ENCODE measurements at places on chromosomes 11 and 22.

GRCh38 chr22:17371448-17371847 is 2.2 kb downstream of the CECR2 start:
- DNase-seq: no peak

DNA sequence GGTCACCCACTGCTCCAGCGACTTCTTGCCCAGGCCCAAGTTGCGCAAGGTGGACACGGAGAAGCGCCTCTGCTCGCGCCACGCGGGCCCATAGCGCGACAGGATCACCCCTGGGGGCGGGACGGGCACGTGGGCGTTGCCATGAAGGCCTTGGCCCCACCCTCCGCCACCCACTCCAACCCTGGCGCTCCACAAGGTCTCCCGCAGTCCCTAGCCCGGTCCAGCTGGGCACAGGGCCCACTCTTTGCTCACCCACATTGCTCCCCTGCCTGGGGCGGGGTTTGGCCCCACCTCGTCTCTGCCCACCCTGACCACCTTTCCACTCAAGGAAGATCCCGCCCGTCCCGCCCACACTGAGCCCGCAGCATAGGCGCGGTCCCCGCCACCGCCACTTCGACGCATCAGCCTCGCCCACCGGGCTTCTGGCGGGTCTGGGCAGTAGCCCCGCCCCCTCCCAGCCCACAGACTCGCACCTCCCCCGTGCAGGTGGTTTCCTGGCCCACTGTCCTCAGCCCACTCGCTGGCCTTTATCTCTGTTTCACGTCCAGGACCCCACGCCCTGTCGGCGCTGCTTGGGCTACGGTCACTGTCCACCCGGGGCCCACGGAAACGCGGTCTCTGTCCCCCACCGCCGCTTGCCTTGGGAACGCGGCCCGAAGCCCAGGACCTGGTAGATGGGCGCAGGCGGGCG is 12.3 kb upstream of the CYP2D6 start:
- DNase-seq: no peak

DNA sequence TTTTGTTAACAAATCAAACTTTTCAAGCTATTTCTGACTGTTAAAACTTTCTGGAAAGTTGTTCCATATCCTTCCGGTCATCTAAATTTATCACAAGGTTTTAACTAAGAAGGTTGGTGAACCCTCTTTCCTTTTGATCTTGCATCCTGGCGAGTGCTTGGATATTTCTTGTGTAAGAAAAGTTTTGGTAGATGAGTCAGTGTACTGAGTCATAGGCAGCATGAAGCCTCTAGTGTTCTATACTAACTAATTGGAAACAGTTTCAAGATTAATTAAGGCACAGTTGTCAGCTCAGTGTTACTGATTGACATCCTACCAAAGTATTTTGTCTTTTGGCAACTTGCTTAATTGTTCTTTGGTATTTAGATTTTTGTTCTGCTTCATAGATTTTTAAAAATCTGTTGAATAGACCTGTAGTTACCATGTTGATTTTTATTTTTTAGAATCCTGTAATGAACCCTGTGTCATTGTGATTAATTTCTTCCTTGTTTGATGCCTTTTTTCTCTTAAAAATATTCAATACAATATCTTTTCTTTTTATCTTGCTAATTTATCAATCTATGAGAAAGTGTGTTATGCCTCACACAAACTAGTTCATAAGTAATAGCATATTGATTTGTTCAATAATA is 38.0 kb downstream of the METTL15 start:
- no peak for DNase-seq

GRCh38 chr11:68383976-68384501 is 71.6 kb downstream of the LRP5 start:
- no peak for DNase-seq

DNA sequence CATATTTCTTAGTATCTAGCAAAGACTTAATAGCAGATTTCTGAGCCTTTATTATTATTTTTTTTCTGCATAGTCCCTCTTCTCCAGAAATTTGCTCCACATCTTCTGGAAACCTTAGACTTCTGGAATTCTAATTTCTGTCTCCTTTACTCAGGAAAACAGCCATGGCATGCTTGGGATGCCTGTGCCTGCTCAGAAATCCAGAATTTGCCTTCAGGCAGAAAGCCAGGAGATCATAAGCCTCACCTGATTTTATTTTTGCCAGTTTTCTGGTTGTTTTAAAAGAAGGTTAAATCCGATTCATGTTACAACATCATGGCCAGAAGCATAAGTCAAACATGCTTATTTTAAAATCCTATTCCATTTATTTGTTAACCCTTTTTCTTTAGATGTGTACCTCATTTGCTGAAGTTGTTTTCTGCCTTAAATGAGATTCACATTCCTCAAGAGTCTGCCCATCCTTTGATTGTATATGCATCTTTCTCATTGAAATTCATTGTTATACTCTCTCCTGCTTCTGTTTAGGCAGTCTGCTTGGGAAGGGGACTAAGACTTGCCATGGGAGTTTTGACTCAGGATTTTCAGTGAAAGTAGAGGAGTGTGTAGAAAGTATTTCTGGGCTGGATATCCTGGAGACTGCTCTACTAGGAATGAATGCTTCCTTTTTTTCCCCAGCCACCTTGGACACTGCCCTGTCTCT is 37.1 kb downstream of the SIK2 start:
- no peak for DNase-seq

DNA sequence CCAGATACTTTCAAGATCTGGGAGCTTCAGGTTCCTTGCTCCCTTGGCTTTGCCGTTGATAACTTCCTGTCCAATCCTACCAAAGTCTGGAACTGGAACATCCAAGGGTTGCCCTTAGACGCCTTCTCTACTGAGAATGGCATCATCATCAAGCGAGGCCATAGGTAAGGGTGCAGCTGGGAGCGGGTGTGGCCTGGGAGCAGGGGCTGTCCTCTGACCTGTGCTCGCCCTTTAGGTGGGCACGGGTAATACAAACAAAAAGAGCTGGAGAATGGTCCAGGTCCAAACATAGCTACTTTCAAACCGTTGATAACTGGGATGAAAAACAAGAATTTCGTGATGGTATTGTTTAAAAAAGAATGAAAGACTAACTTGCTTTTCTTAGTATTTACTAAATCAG is 25.0 kb downstream of the CASP12 start:
- DNase-seq: no peak

GRCh38 chr11:27214713-27215112 is 148.3 kb downstream of the CCDC34 start:
- DNase-seq: no peak
